Suppressor macrophage treated with lipopolysaccharide for 4 hours (primary cell): ENCODE measurements at places on chromosomes 13 and 19.
A peak's percentile ranks its signal among the peaks of the same experiment; 100 is the strongest.

- peak; percentile 67 for DNase-seq
Measured at GRCh38 chr19:49809160-49809940, 3.7 kb downstream of the FUZ start.

DNA sequence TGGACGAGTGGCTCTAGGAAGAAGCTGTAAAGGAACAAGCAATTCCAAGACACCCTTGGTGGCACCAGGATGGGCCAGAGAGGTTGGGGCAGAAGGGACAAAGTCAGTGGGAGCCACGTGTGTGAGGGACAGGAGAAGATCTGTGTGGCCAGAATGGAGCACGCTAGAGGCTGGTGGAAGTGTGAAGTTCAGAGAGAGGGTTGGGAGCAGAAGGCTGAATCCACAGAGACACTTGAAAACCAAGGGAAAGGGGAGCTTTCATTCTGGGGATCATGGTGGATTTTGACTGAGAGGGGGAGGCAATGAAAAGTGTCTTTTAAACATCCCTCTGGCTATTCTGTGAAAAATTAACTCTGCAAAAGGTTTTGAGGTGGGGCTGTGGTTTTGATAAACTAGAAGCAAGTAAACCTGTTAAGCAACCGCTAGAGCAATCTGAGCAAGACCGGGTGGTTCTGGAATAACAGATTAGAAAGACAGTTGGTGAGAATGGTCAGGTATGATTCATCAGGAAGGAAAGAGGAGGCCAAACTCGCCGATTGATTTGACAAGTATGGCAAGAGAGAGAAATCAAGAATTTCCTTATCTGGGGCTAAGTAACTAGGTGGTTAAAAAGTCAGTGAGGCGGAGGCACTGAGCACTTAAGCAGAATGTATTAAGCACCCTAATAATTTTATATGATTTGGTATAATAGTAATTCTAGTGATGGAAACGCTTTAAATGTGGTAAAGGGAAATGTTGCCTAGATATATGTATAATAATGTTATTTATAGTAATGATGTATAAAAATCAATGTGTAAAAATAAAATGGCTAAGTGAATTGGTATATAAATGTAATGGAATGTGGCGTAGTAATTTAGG, 140.0 kb downstream of the MYO16 start:
- DNase-seq = no peak

DNA sequence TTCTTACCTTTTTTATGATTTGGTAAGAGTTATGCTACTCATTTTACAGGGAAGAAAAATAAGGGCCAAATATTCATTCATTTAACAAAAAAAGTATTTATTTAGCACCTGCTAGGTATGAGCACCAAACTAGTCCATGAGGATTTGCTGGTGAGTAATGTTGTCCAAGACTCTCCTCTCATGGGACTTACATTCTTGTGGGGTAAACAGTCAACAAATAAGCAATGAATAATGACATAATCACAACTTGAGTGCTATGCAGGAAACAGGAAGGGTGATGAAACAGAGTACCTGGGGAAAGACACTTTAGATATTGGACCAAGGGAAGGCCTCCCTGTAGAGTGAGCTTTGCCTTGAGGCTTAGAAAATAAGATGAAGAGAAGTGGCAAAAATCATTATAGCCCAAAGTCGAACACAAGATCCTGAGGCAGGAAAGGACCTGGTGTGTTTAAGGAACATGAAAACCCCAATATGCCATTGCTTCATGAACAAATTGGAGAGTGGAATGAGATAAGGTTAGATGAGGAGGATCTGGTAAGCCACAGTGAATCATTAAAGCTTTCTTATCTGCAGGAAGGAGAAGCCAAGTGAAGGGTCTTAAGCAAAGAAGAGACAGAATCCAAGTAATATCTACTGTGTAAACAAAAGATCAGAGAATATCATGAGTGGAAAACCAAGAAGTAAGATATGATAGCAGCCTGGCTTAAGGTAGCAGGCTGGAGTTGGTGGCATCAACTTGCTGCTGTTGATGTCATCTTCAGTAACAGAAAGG, 294.5 kb upstream of the NBEA start:
- DNase-seq = no peak

- no peak for DNase-seq
Measured at GRCh38 chr13:34583181-34583580, 358.9 kb upstream of the NBEA start.

DNA sequence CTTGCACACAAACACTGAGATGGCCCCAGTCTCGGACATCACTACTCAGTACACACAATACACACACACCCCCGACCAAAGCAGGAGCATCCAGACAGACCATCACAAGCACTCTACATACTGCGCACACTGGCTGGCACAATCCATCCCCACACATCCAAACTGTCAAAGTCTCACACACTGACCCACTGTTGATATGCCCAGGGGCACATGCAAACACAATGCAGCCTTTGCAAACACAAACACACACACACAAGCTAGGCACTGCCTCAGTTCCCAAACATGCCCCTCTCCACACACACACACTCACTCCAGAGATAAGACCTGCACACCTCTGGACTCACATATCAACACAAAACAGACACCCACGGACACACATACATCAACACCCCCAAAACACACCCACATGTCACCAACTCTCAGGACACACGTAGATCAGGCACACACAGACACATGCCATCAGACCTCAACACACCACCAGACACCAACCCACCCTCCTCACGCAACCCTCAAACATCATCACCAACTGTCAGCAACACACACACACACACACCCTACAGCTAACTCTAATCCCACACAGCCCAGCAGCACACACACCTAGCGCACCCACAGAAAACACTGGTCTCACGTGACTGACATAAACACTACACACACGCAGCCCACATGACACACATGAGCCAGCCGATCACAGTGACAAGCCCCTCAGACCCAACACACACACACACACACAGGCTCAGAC, 1.9 kb downstream of the BBC3 start:
- peak; percentile 23 for DNase-seq

GRCh38 chr19:58551577-58552471, 3.1 kb downstream of the CHMP2A start:
- no peak for DNase-seq

DNA sequence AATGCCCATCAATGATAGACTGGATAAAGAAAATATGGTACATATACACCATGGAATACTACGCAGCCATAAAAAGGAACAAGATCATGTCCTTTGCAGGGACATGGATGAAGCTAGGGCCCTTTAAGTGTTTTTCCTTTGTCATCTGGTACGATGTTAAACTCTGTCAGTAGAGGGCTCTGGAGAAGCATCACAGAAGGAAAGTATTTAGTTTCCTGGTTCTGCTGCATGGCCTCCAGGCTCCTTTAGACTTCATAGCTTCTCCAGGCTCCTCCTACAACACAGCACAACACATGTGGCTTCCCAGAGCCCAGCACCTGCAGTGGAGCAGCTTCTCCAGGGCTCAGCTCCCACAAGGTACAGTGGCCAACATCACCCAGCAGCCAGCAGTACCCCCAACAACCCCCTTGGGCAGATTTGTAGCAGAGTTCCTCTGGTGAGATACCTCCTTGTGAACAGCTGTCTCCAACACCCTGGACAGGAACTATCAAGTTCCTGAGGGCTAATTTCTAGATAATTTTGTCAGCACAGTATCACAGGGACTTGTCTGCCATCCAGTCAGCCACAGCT, 63.4 kb downstream of the KCTD12 start:
- DNase-seq = peak; percentile 55

- no peak for DNase-seq
Measured at GRCh38 chr19:17409990-17410389, 4.6 kb upstream of the BST2 start.

DNA sequence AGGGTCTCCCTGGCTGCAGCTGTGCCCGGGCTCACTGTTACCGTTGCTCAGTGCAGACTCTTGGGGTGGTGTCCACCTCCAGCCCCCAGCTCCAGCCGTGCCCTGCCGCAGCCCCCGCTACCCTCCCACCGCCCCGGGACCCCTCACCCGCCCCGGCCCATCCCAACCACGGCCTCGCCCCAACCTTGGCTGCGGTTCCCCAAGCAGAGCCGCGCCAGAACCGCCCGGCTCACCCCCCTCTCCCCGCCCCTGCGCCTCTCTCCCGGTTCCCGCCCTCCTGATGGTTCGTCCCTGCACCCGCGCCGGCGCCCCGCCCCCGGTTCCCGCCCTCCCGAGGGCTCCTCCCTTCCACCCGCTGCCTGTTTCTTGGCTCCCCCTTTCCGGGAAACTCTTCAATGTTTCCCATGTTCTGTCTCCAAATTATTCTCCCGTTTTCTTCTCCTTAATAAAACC, 40.3 kb downstream of the ANKRD10 start:
- peak; percentile 75 for DNase-seq

GRCh38 chr13:53240401-53241025, 211.9 kb downstream of the OLFM4 start:
- no peak for DNase-seq

DNA sequence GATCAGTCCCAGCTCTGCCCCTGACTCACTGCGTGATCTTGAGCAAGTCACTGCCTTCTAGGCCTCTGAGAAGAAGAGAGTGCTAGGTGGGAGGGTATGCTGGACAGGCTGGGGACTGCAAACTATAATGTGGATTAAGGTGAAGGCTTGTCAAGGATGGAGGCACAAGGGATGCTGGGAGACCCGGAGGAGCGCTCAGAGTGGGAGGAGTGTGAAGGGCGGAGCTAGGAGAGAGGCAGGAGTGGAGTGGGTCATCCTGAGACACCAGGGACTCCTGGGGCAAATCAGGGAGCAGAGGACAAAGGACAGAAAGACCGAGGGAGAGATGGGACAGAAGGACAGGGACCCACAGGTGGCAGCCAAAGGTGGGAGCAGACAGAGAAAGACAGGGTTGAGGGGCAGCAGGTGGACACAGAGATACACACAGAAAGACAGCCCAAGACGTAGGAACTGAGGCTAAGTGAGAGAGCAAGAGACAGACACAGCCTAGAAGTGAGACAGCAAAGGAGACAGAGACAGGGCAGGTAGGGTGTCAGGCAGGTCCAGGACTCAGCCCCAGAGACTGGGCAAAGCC, 2.6 kb downstream of the GRIK5 start:
- no peak for DNase-seq

GRCh38 chr19:3576696-3577443, 4.1 kb downstream of the HMG20B start:
- DNase-seq = no peak

DNA sequence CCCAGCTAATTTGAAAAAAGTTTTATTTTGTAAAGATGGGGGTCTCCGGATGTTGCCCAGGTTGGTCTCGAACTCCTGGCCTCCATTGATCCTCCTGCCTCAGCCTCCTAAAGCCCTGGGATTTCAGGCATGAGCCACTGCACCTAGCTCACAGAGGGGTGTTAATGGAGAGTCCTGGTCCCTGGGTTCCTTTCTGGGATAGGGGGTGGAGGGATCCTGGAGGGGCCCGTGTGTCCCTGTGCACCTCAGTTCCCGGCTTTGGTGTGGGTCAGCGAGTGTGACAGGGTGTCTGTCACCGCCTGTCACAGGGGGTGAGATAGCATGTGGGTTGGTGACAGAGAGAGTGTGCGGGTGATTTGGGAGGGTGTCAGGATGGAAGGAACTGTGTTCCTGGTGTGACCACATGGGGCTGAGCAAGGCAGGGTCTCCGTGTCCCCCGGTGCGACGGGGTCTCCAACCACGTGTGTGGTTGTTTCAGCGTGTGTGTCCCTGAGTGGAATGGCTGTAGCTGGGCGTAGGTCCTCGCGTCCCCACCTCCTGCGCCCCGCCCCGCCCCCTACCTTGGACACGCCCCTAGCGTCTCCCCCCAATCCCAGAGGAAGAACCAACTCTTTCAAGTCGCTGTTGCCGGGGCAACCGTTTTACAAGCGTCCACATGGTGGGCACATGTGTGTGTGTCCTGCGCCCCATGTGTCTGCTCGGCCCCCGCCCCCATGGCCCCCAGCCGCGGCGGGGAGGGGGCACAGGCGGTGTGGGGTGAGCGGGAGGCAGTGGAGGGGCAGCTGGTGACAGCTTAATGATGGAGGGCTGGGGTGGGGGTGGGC, 2.9 kb upstream of the NRTN start:
- DNase-seq = no peak

DNA sequence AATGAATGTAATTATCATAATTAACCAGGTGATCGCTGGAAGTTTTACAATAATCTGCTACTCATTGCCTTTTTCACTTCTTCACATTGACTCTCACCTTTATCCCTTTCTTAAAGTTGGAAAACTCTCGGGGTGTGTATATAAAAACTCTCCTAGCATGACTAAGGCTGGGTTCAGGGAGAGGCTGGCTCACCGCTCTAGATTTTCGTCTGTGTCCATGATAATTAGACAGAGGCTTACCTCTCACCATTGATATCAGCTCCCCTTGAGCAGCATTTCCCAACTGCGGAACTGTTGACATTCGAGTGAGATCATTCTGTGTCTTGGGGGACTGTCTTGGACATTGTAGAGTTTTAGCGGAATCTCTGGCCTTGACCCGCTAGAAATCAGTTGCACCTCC, 39.4 kb downstream of the NFIX start:
- no peak for DNase-seq

DNA sequence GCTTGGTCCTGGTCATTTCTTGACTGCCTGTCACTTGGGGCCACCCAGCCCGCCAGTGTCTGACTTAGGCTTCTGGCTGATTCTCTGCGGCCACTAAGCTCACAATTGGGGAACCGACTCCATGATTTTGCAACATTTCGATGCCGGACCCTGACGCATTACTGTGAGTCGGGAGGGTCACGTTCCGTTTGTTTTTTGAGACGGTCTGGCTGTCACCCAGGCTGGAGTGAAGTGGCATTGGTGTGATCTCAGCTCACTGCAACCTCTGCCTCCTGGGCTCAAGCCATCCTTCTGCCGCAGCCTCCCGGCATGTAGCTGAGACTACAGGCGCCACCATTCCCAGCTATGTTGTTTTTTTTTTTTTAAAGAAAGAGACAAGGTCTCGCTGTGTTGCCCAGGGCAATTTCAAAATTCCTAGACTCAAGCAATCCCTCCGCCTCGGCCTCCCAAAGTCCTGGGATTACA, 3.2 kb upstream of the ADAT3 start:
- DNase-seq = peak; percentile 98

DNA sequence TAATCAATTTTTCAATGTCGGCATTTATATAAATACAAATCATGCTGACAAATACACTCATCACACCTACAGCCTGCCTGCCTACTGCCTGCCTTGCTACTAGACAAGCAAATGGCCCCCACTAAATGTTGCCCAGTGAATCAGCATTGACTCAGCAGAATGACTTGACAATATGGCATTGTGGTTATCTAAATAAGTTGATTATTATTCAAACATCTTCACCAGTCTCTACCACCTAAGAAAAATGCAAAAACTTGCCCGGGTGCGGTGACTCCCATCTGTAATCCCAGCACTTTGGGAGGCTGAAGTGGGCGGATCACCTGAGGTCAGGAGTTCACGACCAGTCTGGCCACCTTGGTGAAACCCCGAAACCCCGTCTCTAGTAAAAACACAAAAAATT, 296.1 kb downstream of the PCDH9 start:
- no peak for DNase-seq

DNA sequence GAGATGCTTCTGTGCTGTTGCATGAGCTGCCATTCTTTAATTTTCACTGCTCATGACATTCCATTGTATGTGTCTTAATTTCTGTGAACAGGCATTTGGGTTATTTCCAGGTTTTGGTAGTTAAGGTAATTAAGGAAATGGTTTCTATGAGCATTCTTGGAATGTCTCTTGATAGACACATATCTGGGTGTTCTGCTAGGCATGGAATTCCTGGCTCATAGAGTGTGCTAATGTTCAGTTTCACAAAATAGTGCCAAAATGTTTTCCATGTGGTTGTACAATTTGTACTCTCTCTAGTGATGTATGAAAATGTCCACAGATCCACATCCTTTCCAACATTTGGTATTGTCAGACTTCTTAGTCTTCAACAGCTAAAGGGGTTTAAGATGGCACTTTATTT, 680.9 kb upstream of the SGCG start:
- no peak for DNase-seq

- DNase-seq = no peak
Measured at GRCh38 chr13:95955255-95955654, 97.9 kb downstream of the UGGT2 start.
